ENCODE measurements at places on chromosomes 2 and 18. TPM values are rescaled to one million over a fixed set of nuclear protein-coding genes. Genes with fewer than 3 reads are reported as not detected.

The IL37 gene
- not detected for polyA plus RNA-seq

The TMEM200C gene
- 1.1 TPM for polyA plus RNA-seq

The FBLN7 gene
- polyA plus RNA-seq = 6.8 TPM

The SCG2 gene
- 35.8 TPM for polyA plus RNA-seq

The IL36A gene
- polyA plus RNA-seq = not detected

The KLHL14 gene
- polyA plus RNA-seq = not detected

The CPS1 gene
- 2.2 TPM for polyA plus RNA-seq

The CLEC4F gene
- polyA plus RNA-seq = not detected

The ARL6IP6 gene
- 5.6 TPM for polyA plus RNA-seq

The B4GALT6 gene
- 44.0 TPM for polyA plus RNA-seq

The SRD5A2 gene
- not detected for polyA plus RNA-seq

The OTOS gene
- not detected for polyA plus RNA-seq

The SH2D6 gene
- not detected for polyA plus RNA-seq

The IL1RL1 gene
- polyA plus RNA-seq = not detected

The CHST10 gene
- polyA plus RNA-seq = 4.4 TPM

The GALNT13 gene
- 17.3 TPM for polyA plus RNA-seq

The TMEM185B gene
- polyA plus RNA-seq = 6.7 TPM

The TSPYL6 gene
- not detected for polyA plus RNA-seq

The SOWAHC gene
- 0.74 TPM for polyA plus RNA-seq

The MYO7B gene
- polyA plus RNA-seq = not detected

The PROC gene
- polyA plus RNA-seq = not detected

The DSG2 gene
- not detected for polyA plus RNA-seq

The RAB12 gene
- 36.4 TPM for polyA plus RNA-seq

The PPP1CB gene
- 435 TPM for polyA plus RNA-seq

The FAP gene
- polyA plus RNA-seq = 3.9 TPM

The MYOM1 gene
- polyA plus RNA-seq = 3.9 TPM

The DQX1 gene
- polyA plus RNA-seq = 2.3 TPM

The MAPRE3 gene
- 20.0 TPM for polyA plus RNA-seq

The APCDD1 gene
- polyA plus RNA-seq = 3.3 TPM

The RAPH1 gene
- 8.4 TPM for polyA plus RNA-seq

The CDH20 gene
- 1.2 TPM for polyA plus RNA-seq

The SKA1 gene
- polyA plus RNA-seq = 0.71 TPM

The CCDC178 gene
- not detected for polyA plus RNA-seq

The IL36G gene
- not detected for polyA plus RNA-seq

The AP1S3 gene
- 5.8 TPM for polyA plus RNA-seq

The DBI gene
- 782 TPM for polyA plus RNA-seq

The SERPINB3 gene
- not detected for polyA plus RNA-seq

The RND3 gene
- 96.5 TPM for polyA plus RNA-seq

The ATP8B1 gene
- not detected for polyA plus RNA-seq

The GULP1 gene
- 10.3 TPM for polyA plus RNA-seq

The IL1F10 gene
- not detected for polyA plus RNA-seq

The CNOT9 gene
- 29.0 TPM for polyA plus RNA-seq

The CACNB4 gene
- polyA plus RNA-seq = 169 TPM

The MFF gene
- polyA plus RNA-seq = 133 TPM

The PROM2 gene
- polyA plus RNA-seq = not detected

Data from Purkinje cell (primary cell).